Choroid plexus epithelial cell (primary cell): ENCODE measurements at places on chromosomes 11 and 22.

DNA sequence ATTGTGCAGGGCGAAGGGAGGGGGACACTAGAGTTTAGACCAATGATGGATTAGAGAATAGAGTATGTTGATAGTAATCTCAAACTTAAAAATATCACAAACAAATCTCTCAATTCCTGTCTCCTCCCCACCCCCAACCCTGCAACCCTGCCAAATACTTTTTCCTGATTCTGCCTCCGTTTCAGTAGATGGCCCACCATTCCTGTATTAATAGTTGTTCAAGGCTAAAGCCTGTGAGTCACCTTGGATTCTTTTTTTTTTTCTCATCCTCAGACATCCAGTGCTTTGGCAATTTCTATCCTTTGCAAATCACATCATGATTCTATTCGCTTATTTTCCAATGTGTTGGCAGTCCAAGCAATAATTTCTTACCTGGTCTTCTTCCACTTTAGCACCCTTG is 207.9 kb downstream of the DYNC2H1 start:
- DNase-seq = peak; percentile 15

DNA sequence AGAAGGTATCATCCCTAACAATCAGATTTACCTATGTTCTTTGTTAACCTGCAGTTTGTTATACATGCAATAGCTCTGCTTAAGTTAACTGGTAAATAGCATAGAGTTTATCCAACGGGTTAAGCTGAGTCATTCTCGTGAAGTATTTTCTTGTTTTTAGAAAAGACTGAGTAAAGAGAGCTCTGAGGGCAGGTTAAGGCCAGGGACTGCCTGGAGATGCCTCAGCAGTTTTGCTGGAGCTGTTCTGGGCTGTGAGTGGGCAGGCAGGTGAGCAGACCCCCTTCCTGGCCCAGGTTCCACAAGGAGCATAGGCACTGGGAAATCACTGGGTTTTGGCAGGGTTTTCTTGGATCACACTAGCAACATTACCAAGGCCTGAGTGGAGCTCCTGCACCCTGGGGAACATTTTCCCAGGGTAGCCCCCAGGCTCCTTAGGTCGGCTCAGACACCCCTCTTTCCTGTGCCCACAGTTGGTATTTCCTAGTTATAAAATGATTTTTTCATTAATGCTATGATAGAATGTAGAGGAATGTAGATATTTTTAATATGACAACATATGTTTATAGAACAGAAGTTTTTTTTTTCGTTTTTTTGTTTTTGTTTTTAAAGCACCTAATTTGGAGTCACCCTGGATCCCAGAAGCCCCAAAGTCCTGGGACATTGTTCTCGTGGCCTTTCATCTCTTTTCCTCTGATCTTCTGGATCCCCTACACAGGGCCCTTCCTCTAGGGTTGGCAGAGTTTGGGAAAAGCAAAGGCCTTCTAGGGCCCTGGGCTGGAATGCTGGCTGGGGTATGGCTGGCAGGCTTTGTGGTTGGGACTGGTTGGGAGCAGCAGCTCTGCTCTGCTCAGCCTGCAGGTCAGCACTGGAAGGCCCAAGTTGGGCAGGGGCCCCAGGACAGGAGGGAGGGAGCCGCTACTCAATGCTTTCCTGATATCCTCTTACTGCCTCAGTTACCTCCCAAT is 26.7 kb downstream of the IRAG1 start:
- DNase-seq = peak; percentile 71

DNA sequence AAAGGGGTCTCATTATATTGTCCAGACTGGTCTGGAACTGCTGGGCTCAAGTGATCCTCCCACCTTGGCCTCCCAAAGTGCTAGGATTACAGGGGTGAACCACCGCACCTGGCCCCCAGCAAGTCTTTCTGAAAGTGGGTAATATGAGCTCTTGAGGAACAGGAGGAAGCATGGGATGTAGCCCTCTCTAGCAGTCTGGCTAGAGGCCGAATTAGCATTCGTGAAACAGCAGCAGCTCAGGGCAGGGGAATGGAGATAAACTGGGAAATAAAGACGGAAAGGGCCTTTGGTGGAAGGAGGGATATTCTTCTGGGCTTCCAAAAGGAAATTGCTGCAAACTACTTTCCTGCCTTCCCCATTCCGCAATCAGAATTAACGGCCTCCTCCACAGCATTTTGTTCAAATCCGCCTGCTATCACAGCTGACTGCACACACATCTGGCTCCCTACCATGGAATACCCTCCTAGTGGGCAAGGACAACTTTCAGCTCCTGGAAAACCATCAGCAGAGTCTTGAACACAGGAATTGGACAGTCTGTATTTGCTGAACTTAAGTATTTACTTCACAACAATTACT is 44.3 kb downstream of the MICAL3 start:
- no peak for DNase-seq

DNA sequence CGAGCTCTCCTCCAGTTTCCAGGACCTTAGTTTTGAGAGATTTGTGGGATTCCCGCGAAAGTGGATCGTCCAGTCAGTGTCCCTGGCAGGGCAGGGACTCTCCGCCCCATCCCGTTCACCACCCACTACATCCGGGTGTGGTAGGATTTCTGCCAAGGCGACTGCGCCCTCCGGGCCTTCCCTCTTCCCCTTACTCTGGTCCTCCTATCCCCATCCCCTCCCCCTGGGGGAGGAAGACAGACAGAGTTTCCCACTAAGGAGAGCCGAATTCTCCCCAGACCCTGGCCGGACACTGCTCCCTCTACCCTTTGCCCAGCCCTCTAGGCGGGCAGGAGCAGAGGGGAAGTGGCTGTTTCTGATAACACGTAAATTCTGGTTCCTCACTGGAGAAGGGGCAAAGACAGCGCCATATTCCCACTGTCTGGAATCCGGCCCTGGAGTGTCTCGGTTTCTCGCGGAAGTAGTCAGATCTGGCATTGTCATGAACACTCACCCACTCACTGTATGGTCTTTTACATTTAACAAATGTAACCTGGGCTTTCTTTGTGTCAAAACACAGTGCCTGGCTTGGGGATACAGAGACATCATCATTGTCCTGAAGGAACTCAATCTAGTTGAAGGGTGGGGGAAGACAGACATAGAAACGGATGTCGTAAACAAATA is 1.1 kb upstream of the NECTIN1 start:
- DNase-seq = peak; percentile 36

GRCh38 chr11:132712466-132712865 is 819.8 kb downstream of the OPCML start:
- DNase-seq = no peak
